T follicular helper cell (primary cell): ENCODE measurements at places on chromosomes 13 and 19.

DNA sequence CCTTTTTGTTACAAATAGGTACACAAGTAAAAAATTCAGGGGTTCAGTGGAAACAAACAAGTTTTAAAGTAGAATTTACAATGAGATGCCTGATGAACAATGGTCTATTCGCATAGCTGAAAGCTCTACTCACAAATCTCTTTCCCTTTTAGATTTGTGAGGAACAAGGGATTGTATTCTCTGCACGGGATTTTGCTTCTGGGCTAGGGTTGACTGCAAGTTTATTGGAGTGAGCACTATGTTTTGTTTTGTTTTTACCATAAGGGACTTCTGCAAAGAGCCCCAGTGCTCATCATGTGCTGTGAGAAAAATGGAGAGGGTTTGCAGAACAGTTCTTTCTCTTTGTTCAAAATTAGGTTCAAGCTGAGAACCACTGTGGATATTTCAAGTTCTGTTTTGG lies 160.5 kb downstream of the DLEU7 start:
- DNase-seq: no peak

GRCh38 chr19:32542477-32543108 lies 38.4 kb upstream of the PDCD5 start:
- no peak for DNase-seq

DNA sequence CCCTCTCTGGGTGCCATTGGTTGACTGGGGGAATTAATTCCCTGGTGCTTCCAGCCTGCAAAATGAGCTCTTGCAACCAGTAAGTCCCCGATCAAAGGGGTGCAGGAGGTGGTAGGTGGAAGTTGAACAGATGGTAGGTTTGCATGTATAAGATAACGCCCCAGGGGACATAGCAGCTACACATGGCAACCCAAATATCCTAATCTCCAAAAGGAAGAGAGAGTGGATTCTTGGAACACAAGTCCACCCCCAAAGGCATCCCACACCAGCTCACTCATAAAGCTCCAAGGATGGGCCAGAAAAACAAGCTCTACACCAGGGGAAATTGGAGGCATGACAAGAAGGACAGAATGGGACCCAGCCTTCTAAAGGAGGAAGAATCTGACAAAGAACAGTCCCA lies 4.8 kb downstream of the CD209 start:
- no peak for DNase-seq

- DNase-seq: no peak
Observed at GRCh38 chr13:112967686-112968379, 1.2 kb upstream of the MCF2L start.

GRCh38 chr13:46495651-46496050 lies 57.3 kb upstream of the LRCH1 start:
- DNase-seq: no peak

- DNase-seq: no peak
Observed at GRCh38 chr13:100305398-100305797, 216.5 kb downstream of the PCCA start.

- no peak for DNase-seq
Observed at GRCh38 chr19:47321630-47322029, 10.3 kb upstream of the C5AR2 start.

DNA sequence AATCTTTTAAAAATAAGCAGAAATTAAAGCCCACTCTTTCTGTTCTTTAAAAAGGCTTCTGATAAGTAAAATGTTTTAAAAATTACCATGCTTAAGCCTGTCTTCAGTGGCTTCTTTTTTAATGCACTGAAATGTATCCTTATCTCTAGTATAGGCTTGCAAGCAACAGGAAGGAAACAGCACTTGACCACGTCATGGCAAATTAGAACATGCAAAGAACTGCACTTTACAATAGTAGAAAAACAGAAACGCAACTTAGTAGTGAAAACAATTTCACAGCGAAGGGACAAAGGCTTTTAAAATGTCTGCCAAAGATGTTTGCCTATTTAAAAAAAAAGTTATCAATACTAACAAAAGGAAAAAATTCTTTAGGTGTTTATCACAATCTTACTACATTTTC lies 36.3 kb downstream of the ELF1 start:
- peak; percentile 49 for DNase-seq

DNA sequence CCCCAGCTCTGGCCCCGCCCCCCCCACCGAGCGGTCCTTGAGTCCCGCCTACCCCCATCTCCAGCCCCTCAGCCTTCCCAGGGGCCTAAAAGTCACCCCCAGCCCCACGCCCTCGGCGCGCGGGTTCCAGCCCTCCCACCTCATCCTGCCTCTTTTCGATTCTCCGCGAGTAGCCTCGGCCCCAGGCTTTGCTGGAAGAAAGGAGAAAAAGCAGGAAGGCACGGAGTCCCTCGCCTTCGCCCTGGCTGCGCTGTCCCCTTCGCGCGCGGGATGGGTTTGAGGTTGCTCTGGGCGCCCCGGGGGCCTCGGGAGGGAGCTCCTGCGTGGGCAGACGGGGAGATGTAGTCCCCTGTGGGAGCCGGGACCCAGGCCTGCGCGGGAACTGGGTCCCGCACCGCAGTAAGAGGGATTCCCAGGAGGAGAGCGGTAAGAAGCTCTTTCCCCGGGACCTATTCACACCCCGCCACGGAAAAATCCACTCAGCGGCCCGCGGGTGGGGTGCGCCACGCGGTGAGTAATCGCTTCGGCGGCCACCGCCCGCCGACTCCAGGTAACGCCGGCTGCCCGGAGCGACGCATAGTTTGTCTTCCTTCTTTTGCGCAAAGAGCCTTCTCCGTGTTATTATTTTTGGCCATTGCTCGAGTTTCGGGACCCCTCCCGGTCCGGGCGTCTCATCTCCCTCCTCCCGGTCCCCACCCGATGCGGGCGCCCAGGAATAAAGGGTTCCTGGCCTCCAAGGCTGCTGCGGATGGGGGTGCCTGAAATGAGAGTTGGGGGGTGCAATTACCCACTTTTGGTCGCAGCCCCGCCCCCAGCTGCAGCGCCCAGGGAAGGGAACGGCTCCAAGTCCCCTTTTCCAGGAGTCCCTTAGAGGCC lies 865 bp upstream of the CRLF1 start:
- no peak for DNase-seq

DNA sequence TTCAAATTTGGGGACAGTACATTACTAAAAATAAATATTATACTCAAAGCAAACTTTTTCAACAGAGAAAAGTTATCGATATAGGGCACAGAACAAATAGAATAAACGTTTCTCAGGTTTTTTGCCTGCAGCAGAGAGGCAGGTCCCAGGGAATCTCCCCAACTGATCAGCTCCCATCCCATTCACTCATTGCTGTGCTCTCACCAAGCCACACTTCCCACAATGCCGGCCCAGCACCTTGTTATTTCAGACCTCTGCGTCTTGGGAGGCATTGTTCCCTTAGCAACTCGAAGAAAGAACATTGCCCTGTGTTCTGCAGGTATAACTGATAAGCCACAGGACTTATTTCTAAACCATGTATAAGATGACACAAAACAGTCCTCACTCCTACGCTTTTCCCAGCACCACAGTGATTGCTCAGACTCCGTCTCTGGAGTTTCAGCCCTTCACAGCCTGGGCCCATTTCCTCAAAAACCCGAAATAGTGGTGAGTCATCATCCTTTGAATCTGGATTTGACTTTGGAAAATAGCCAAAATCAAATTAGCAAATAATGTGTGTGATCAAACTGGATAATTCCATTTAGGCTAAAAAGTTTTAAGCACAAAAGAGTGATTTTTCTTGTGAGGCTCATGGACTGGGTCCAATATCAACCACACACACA lies 100.4 kb downstream of the DCLK1 start:
- no peak for DNase-seq

- no peak for DNase-seq
Observed at GRCh38 chr13:40508127-40508526, 158.3 kb downstream of the FOXO1 start.

DNA sequence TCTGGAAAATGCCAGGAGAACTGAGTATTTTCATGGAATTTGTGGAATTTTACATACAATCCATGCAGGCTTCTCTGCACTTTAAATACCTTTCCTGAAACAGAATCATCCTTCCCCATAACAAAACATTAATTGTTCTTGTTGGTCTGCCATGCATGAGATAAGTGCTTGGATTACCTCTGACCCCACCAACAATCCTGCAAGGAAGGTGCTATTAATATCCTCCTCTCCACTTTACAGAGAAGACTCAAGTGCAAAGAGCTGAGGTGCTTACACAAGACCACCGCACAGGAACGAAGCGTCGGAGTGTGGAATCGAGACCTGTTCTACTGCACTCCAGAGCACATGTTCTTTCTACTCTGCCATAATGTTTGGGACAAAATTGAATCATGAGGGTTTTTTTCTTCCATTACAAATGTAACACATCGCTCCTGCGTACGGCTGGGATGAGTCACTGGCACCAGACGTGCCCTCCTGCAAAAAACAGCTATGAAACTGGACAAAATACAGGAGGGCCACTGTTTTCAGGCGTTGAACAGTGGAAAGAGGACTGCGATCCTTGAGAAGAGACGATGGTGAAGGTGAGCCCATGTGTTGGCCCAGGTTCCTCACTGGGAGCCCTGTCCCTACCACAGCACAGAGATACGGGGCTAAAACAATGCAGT lies 12.9 kb upstream of the LRRC4B start:
- no peak for DNase-seq

GRCh38 chr19:38190061-38190460 lies 34.0 kb downstream of the DPF1 start:
- no peak for DNase-seq

DNA sequence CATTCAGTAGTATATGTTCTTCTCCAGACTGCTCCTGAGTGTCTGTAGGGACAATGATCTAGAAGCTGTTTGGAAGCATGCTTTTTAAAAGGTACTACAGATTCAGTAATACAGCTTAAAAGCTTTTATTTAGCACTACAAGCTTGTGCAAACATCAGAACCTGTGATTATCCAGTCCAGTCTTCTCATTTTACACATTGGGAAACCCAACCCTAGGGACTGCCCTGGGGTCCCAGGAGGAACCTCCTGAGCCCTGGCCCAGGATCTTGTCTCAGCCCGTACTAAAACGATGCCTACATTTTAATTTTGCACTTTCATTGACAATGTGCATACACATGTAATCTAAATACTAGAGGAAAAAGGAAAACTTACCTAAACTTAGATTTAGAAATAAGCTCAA lies 12.5 kb downstream of the DOCK9 start:
- no peak for DNase-seq

GRCh38 chr13:91740756-91741155 lies 342.3 kb downstream of the GPC5 start:
- no peak for DNase-seq

- DNase-seq: no peak
Observed at GRCh38 chr13:30373727-30374126, 48.6 kb upstream of the UBE2L5 start.

DNA sequence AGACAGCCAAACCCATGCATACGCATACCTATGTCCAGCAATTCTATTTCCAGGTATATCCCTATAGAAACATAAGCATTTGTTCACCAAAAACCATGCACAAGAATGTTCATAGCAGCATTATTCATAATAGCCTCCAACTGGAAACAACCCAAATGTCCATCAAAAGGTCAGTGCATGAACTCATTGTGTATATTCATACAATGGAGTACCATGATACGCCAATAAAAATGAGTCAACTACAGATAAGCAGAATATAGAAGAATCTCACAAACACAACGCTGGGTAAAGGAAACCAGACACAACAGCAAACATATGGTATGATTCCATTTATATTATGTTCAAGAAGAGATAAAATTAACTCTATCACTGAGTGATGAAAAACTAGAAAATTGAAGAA lies 23.8 kb downstream of the DEDD2 start:
- DNase-seq: no peak

DNA sequence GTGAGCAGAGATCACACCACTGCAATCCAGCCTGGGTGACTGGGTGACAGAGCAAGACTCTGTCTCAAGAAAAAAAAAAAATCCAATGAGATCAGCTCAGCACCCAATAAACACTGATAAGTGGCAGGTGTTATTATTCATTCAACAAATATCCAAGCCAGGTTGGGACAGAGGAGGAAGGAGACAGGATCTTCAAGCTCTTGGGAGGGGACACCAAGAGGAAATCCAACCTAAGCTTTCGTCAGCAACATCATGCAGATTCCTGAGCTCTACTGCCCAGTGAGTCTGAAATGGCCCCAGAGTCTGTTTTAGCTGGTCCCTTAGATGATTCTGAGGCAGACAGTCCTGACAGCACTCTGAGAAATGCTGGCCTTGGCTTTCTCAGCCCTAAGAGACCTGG lies 7.7 kb downstream of the RFX1 start:
- no peak for DNase-seq

- no peak for DNase-seq
Observed at GRCh38 chr13:110266983-110267382, 40.0 kb downstream of the COL4A1 start.

- DNase-seq: no peak
Observed at GRCh38 chr13:55550624-55551023, 1590.1 kb upstream of the PRR20A start.

GRCh38 chr19:54882758-54883157 lies 8.7 kb downstream of the FCAR start:
- DNase-seq: no peak

GRCh38 chr13:30333616-30334015 lies 26.3 kb upstream of the KATNAL1 start:
- no peak for DNase-seq

- DNase-seq: no peak
Observed at GRCh38 chr19:53357821-53358581, 7.5 kb upstream of the ZNF525 start.

DNA sequence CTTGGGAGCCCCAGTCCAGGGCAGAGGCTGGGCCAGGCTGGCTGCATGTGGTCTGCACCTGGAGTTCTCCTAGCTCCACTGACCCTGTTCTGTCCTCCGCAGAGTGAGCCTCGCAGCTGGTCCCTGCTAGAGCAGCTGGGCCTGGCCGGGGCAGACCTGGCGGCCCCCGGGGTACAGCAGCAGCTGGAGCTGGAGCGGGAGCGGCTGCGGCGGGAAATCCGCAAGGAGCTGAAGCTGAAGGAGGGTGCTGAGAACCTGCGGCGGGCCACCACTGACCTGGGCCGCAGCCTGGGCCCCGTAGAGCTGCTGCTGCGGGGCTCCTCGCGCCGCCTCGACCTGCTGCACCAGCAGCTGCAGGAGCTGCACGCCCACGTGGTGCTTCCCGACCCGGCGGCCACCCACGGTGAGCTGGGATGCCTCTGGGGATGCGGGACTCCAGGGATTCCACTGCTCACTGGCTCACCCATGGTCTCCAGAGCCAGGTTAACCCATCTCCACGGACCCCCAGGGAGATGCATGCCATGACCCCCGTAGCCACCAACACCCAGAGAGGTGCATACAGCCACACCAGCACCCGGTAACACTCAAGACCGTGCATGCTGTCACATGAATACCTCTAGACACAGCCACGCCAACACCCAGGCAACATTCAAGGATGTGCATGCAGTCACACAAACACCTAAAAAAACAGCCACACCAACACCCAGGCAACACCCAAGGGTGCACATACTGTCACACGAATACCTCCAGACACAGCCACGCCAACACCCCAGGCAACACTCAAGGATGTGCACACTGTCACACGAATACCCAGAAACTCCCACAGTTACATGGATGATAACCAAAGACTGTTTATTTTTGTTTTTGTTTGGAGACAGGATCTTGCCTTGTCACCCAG lies 8.2 kb downstream of the PKN1 start:
- DNase-seq: no peak
